Mammary microvascular endothelial cell (primary cell): ENCODE measurements at places on chromosomes 4 and X. TPM values are rescaled to one million over a fixed set of nuclear protein-coding genes. Genes with fewer than 3 reads are reported as not detected.

CSAG1 gene
- not detected in 2 replicates for total RNA-seq

GYPA gene
- not detected in 2 replicates for total RNA-seq

RNF175 gene
- not detected in 2 replicates for total RNA-seq

CCKAR gene
- not detected in 2 replicates for total RNA-seq

MAOA gene
- 28.1 and 32.4 TPM in 2 replicates for total RNA-seq

SLC9B2 gene
- total RNA-seq: 24.7 and 27.0 TPM in 2 replicates

TMPRSS11A gene
- total RNA-seq: not detected in 2 replicates

PABPC4L gene
- 0.33 and 0.79 TPM in 2 replicates for total RNA-seq

ESX1 gene
- total RNA-seq: 0.20 TPM in 1 of 2 replicates, not detected in the other

SLC49A3 gene
- total RNA-seq: 7.9 and 9.4 TPM in 2 replicates

ENPEP gene
- total RNA-seq: under 0.01 TPM in 1 of 2 replicates, not detected in the other

PNMA6A gene
- 0.20 and 1.3 TPM in 2 replicates for total RNA-seq

JCHAIN gene
- total RNA-seq: not detected in 2 replicates

SPP1 gene
- total RNA-seq: 0.10 and 1.1 TPM in 2 replicates
